ENCODE measurements at places on chromosomes 11 and 22.

- peak; percentile 61 for DNase-seq
Measured at GRCh38 chr11:60251485-60252212, 8.7 kb upstream of the MS4A4E start.

DNA sequence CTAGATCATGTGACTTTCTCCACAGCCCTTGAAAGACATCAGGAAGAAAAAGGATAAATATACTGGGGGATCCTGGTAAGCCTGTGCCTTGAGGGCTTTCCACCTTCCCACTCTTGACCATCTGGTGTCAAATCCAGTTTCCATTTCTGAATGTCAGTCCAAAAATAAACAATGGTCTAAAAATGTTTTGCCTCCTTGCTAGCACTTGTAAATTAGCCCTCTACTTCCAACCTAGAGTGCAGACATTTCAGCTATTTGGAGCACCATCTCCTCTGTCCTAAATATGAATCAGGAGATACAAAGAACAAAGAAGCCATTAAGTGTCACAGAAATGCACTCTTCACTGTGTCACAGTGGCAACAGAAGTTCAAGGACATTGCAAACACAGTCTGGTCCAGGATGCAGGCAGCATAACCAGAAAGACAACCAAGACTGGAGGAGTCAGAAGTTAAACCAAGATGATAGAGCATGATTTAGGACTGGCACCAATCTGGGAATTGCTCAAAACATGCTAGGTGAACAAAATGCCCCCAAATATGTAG, 88.1 kb downstream of the CCDC34 start:
- no peak for DNase-seq

DNA sequence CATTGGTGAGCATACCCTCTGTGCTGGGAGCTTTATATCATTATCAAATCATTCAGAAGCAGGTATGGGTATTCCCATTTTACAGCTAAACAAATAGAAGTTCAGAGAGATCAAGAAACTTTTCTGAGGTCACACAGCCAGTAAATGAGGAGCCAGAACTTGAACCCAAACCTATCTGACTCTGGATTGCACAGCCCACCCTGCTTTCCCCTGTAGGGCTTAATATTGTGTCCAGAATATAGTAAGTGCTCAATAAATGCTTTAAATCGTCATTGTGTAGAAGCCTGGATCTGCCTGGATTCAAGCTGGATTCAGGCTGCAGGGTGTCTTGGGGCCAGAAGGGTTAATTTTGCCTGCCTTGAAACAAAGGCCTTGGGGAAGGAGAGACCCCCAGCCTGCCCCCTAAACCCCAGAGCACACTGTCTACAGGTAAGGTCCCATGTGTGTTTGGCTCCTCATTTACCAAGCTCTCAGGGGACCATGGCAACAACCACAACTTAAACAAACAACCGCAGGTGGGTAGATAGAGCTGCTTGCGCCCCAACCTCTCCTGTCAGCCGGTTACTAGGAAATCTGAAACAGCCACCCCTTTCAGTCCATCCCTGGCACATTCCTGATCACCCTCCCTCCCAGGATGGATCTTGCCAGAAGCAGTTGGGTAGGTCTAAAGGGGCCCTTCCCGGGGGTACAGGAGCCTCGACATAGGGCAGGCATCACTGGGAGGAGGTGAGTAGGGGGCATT, 3.0 kb upstream of the SEC14L3 start:
- peak; percentile 26 for DNase-seq

DNA sequence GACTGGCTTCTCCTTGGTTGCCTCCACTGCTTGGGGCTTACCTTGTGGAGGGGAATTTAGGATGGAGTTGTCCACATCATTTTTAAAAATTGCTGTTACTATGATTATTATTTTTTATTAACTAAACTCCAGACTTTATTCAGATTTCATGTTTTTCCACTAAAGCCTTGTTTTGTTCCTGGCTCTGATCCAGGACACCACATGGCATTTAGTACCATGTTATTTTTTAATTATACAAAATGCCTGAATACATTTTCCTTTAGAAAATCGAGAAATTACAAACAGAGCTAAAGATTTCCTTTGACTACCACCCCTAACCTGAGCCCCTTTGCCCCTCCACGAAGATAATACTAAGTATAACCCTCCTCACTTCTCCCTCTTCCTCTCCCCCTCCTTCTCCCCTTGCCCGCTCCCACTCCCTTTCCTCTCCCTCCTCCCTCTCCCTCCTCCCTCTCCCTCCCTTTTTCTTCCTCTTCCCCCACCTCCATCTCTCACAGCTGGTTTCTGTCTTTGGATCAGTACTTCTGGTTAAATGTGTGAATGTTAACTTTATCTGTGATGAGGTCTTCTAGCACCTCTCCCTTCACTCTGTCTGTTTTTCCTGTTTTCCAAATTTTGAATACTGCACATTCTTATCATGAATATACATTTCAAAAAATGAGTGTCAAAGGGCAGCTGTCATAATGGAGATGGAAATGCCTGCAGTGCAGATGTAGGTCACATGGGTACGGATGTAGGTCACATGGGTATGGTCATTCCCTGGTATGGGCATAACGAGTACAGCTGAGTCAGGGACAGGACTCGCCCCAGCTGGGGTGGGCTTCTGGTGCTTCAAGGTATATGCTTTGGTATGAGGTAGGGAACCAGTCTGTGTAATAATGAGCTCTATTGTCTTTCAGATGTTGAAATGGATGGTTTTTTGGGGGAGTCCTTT, 54.4 kb upstream of the OR4B1 start:
- no peak for DNase-seq

GRCh38 chr11:44915621-44916020, 35.1 kb downstream of the TP53I11 start:
- no peak for DNase-seq

DNA sequence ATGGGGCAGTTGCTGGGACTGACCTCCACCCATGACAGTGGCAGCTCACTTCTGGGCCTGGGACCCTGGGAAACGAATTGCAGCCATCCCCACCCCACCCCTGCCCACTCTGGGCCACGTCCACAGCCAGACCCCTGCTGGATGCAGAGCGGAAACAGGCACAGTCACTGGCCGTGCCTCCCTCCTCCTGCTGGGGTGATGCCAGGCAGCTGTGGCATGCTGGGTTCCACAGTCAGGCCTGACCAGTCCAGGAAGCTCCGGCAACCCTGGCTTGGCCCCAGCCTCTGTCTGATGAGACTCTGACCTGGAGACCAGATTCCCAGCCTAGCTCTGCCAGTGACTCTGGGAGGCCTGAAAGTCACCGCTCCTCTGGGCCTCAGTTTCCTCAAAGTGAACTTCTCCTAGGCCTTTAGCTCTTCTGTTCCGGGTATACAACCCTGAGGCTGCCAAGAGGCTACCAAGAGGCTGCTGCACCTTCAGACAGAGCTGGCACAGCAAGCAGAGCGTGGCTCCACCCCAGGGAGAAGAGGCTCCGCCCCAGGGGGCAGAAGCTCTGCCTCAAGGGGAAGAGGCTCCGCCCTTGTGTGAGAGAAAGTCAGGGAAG, 8.9 kb downstream of the SULT4A1 start:
- DNase-seq = no peak

- no peak for DNase-seq
Measured at GRCh38 chr22:28715611-28716010, 26.0 kb downstream of the CHEK2 start.

- no peak for DNase-seq
Measured at GRCh38 chr22:24097961-24098391, 83.3 kb upstream of the SUSD2 start.

DNA sequence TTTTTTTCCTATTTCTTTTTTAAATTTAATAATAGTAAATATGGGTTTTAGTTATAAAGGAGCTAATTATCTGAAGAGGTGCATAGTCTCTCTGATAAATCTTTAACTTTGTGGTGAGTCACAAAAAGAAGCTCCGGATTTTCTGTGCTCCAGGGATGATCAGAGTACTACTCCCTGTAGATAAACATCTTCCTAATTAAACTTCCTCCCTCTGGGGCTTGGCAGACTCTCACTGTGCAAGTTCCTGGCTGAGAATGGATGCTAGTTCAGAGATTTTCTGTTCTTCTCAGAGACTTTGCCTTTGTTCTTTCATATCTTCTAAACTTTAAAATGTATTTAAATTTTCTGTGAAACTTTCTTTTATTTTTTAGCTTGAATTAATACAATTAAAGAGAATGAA, at the start of gene OR10G7:
Gene OR10G7, minus strand, starts transcription at position 72 of the 400 bp plus-strand sequence. CDS start 2,324 bp downstream, outside the sequence.
- DNase-seq = no peak

- no peak for DNase-seq
Measured at GRCh38 chr11:17746096-17746495, 11.5 kb downstream of the KCNC1 start.

DNA sequence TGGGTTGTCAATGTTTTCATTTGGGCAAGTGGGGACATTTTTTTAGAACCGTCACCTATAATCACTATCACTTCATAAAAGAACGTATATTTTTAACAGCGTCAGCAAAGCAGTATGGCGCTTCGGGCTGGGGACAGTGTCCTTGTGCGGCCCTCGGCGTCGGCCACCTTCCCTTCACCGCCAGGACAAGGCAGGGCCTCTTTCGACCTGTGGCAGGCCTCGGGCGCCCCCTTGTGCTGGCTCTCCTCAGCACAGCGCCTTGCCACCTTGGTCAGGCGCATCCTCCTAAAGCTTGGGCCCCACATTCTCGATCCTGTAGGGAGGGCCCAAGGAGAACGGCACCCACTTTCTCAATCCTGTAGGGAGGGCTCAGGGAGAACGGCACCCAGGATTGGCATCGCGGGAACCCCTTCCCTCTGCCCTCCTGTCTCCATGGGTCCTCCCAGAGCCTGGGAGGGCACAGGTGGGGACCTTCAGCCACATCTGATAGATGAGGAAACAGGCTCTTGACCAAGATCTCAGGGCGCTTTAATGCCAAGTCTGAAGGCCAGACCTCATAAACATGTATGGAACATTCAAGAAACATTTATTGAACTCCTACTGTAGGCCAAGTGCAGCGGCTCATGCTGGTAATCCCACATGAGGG, 11.5 kb upstream of the FADD start:
- DNase-seq = peak; percentile 26

- no peak for DNase-seq
Measured at GRCh38 chr22:17064498-17065100, 20.2 kb upstream of the IL17RA start.

DNA sequence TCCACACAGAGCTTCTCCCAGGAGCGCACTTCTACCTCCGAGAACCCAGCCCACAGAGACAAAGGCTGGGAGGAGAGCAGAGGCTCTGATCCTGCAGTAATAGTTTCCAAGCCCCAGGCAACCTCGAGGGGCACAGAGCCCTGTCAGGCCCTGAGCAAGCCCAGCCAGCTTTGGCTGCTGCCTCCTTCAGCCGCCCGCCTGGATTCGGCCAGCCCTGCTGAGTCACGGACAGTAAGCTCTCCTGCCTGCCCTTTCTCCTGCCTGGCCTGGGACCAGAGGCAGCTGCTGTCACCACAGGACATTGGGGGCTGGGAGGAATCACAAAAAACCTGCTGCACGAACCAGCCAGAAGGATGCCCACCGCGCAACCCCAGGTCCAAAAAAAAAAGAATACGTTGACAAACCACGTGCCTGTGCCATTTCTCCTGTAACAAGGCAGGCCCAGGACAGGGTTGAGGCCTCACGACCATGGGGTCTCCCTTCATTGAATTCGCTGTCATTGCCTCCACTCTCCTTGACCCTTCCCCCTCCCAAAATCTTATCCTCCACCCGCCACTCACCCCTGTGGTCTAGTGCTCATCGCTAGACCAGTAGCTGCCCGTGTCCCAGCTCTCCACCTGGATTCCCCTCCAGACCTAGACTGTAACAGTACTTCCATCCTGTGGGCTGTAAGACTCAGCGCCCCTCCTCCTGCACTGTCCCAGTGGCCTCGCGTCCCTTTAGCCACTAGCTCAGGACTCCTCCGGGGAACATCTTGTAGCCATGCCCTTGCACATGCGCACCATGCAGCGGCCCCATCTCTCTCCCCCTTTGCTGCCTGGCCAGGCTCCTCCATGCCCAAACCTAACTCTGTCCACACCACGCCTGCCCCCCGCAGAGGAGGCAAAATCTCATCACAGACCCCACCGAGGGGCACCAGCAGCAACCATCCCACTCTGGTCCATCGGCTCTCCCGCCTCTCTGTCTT, 7.4 kb upstream of the SLC22A12 start:
- no peak for DNase-seq

GRCh38 chr22:50167689-50168489, 2.6 kb upstream of the PANX2 start:
- no peak for DNase-seq

DNA sequence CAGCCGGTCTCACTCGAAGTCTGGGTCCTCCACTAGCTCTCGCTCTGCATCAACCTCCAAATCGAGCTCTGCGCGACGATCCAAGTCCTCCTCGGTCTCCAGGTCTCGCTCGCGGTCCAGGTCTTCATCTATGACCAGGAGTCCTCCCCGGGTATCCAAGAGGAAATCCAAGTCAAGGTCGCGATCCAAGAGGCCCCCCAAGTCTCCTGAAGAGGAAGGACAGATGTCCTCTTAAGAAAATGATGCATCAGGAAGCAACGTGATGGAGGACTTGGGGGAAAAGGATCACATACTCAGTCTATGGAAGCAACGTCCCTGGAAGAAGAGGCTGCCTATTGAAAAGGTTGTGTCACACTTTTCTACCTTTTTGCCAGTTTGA, 1.1 kb downstream of the SRSF8 start:
- DNase-seq = no peak

GRCh38 chr22:44196241-44196640, 15.5 kb downstream of the PARVG start:
- no peak for DNase-seq

DNA sequence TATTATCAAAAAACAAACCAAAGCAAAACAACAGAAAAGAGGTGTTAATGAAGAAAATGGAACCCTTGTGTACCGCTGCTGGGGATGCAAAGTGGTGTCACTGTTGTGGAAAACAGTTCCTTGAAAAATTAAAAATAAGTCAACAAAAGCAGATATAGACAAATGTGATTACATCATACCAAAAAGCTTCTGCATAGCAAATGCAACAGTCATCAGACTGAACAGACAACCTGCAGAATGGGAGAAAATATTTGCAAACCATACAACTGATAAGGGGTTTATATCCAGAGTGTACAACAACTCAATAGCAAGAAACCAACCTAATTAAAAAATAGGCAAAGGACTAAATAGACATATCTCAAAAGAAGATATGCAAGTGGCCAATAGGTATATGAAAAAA, 22.9 kb upstream of the CARS1 start:
- no peak for DNase-seq

DNA sequence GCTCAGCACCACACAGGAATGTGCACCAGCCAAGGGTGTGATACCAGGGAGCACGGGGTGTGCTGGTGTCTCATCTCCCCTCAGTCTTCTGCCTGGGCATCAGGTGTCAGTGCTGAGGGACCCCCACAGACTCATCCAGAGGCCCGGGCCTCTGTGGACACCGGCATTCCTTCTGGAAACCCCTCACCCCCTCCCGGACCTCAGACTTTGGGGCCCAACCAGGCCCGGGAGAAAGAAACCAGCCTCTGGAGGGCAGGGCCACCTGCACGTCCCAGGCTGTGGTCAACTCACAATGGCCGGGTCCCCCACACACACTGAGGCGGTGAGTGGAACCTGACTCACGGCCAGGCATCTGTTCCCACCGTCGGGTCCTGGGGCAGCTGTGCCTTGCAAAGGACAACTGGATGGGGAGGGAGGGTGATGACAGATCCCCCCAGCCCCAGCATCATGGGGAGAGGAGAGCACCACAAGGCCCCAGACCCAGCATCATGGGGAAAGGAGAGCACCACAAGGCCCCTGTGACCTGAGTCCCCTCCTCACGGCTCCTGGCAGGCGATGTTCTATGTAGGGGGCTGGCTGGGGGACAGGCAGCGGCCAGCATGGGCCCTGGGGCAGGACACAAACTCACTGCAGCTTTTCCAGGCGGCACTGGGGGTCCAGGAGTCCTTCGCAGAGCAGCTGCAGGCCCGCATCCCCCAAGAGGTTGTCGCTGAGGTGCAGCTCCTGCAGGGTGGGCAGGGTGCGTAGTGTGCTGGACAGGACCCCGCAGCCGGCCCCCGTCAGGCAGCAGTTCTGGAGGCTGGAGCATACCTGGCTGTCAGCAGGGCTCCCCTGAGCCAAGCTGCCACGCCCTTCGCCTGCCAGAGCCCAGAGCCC, 7.6 kb downstream of the RNH1 start:
- no peak for DNase-seq

Measured in NCI-H2081 (cell line).